ENCODE measurements at places on chromosomes 16 and 17.

DNA sequence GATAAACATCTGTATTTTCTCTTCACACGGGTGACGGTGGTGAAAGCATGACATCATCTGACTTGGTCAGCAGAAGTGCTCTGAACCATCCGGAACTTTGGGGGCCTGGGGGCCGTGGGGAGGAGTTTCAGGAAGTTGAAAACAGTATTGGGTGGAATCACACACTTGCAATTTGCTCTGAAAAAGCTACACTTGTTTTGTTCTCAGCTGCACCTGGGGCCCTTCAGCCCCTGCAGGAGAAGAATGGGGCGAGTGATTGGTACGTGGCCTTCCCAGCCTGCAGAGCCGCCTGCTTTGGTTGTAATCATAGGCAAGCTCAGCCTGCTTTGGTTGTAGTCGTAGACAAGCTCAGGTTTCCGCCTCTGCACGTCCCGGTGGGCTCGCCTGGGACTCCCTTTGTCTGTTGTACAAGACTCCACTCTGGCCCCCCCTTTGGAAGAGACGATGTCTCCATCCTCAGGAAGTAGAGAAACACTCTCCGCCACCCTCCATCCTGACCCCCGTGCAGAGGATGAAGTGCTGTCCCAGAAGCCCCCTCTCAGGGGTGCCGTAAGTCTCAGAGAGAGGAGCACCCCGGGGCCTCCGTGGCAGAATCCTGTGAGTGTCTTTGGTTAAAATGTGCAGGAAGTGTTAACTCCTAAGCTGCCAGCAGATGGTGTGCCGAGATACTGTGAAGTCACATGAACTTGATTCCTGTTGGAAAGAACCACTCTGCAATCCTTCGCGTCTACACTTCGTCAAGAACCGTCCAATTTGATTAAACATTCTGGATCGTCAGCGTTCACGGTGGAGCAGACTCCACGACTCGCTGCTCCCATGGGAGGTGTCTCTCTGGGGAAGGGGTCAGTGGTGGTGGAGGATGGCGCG, 5.4 kb downstream of the BANP start:
- DNase-seq, result peak; percentile 33

DNA sequence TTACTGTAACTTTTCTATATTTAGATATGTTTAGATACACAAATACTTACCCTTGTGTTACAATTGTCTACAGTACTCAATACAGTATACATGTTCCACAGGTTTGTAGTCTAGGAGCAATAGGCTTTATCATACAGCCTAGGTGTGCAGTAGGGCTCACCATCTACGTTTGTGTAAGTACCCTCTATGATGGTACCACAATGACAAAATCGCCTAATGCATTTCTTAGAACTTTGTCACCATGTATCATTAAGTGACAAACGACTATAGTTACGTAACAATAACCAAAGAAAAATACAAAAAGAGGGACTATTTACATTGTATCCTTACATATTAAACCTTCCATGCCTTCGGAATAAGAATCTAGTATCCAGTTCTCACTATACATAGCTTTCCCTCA, 8.0 kb downstream of the STAT5B start:
- DNase-seq, result no peak

GRCh38 chr16:1326391-1326790, 7.1 kb upstream of the BAIAP3 start:
- no peak for DNase-seq

- DNase-seq, result no peak
Observed at GRCh38 chr17:41107941-41108450, 2.8 kb downstream of the KRTAP4-9 start.

DNA sequence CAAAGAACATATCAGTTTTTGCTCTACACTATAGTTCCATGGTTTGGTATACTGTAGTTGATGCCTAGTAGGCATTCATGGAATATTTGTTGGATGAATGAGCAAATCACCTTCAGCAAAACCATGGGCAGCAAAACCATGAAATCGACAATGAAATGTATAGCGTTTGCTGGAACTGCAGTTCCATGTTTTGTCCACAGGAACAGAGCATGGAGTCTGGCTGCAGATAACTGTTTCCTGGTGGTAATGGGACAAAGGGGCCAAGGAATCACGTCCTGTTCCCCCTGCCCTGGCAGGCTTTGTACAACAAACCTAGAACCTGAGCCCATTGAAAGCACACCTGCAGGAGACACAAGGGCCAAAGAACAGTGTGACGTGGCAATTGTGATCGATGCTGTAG, 101.1 kb downstream of the USP31 start:
- DNase-seq, result no peak

- no peak for DNase-seq
Observed at GRCh38 chr16:19113577-19114358, at the start of gene ITPRIPL2. TSS of gene ITPRIPL2 (plus strand) at chr16:19113964. CDS start at chr16:19114462, 498 bp downstream.
